ENCODE measurements at places on chromosomes 16 and 17.

- no peak for DNase-seq
Observed at GRCh38 chr17:11908711-11909146, 88.5 kb downstream of the ZNF18 start.

DNA sequence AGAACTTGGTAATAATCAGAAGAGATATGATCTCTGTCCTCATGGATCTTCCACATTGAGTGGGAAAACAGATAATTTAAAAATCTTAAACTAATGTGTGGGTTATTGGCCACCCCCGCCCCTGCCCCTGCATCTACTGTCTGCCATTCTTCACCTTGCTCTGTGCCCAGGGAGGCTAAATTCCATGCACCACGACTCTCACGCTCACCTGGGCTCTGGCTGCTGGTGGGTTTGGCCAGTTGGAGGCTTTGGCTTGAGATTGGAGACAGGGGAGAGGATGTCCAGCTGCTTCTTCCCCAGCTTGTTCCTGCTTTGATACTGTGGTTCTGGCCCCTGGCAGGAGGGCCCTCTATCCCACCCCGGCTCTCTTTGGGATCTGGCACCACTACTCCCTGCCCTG is 127.9 kb downstream of the IRX5 start:
- no peak for DNase-seq

GRCh38 chr17:38453951-38454421 is 25.7 kb downstream of the ARHGAP23 start:
- DNase-seq: peak; percentile 76

DNA sequence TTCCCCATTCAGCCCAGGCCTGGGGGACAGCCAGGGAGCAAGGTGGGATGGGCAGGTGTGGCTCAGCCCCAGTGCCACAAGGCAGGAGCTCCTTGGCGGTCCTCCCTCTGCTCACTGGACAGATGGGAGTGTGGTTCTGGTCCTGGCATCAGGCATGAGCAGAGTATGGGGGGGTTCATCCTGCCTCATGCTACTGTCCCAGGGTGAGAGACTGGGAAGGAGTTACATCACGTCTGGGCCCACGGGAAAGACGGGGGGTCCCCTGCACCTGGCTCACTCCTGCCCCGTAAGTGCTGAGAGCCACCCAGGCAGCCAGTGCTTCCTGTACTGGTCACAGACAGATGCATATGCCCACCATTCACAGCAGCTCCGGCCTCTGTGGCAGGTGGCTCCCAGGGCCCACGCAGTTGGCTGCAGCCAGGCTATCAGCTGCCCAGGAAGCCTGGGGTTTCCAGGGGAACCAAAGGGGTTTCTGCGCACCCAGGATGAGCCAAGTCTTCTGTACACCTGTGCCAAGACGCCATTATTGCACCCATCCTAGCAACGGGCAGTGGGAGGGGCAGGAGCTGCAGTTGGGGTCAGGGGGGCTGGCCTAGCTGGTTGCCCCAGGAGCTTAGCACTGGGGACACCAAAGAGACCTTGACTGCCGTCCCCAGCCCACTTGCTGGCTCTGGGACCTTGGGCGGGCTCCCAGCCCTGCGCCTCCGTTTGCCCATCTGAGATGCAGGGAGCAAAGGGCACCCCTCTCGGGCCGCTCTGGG is 1.9 kb downstream of the BAIAP3 start:
- no peak for DNase-seq

GRCh38 chr16:86389566-86390328 is 120.6 kb upstream of the FOXF1 start:
- no peak for DNase-seq

- peak; percentile 23 for DNase-seq
Observed at GRCh38 chr16:48536614-48537200, 73.3 kb downstream of the N4BP1 start.

DNA sequence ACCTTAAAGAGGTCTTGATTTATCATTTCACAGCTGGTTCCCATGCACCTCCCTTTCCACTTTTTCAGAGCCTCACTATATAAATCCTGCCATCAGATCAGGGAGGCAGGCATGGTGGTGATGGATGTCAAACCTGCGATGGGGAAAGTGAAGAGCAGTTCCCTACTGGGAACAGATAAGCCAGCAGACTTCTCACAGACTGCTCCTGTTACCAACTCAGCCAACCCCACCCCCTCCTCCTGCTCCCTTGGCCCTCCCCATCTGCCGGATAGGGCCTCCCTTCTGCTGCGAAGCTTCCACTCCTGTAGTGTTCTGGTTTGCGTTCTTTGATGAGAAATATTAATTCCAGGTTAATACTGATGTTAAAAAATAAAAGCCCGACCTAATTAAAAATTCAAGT is 232.1 kb downstream of the STX8 start:
- no peak for DNase-seq

GRCh38 chr17:68627956-68628575 is 26.9 kb upstream of the FAM20A start:
- DNase-seq: no peak

DNA sequence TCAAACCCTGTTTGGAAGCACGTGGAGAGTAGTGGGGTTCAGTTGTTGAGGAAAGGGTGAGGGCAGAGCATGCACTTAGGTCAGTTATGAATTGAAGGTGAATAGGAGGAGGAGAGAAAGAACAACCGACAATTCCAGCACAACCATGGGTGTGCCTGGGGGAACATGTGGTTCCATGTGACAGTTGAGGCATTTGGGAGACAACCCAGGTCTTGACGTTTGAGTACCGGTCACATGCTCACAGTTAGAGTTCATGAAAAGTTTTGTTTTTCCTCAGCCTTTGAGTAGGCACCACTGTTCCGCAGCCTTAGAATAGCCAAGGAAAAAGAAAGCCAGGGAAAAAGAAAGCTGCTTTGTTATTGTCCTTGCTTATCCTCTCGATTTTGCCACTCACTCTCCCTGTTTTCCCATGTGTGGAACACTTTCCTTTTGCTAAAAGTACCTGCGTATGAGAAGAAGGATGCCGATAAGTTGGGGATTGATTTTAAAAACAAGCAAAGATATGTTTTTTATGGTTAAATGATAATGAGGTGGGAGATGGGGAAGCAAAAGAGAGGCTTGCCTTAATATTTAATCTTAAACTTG is 25.6 kb upstream of the ABCC11 start:
- no peak for DNase-seq

GRCh38 chr17:34382621-34383124 is 19.6 kb upstream of the CCL1 start:
- DNase-seq: no peak

DNA sequence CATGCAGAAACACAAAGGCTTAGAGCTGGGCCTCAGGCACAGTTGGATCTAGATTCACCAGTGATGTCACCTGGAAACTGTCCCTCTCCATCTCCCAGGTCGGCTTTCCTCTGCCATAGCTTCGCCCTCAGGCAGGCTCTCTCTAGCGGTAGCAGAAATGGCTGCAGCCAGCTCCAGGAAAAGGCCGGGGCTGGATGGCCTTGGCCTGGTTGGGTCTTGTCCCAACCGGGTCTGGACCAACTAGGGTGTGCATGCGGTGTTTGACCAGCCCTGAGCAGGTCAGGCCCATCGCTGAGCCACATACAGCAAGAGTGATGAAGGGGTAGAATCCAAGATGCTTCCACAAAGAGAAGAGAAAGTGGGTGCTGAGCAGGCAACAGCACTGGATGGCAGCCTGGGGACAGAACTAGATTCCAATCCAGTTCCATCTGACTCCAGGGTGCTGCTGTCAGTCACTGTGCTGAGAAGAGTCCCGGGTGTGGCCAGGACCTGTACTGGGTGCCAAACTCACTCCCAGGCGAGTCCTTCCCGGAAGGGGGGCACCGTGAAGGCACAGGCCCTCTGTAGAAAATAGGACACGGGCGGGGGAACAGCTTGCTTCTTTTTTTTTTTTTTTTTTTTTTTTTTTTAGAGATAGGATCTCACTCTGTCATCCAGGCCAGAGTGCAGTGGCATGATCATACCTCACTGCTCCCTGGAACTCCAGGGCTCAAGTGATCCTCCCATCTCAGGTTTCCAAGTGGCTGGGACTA is 51.8 kb downstream of the SOCS3 start:
- DNase-seq: no peak

- DNase-seq: no peak
Observed at GRCh38 chr16:89140401-89140800, 31.1 kb upstream of the CDH15 start.

DNA sequence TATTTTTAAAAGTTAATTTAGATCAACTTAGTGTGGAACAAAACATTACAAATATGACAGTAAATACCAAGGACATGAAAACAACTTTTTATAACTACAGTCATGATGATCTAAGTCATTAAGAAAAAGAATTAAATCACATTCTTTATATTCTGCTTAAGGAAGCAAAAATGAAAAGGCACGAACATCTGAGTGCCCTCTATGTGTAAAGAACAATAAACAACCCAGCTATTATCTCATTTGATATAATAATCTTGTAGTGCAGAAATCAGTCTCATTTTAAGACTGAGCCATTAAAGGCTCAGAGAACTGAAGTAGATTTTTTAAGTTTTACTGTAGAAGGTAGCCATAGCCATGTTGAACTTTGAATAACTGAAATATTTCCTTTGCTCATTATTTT is 13.4 kb downstream of the MYO1D start:
- DNase-seq: no peak

- DNase-seq: no peak
Observed at GRCh38 chr17:81419886-81420768, 24.9 kb downstream of the BAHCC1 start.

DNA sequence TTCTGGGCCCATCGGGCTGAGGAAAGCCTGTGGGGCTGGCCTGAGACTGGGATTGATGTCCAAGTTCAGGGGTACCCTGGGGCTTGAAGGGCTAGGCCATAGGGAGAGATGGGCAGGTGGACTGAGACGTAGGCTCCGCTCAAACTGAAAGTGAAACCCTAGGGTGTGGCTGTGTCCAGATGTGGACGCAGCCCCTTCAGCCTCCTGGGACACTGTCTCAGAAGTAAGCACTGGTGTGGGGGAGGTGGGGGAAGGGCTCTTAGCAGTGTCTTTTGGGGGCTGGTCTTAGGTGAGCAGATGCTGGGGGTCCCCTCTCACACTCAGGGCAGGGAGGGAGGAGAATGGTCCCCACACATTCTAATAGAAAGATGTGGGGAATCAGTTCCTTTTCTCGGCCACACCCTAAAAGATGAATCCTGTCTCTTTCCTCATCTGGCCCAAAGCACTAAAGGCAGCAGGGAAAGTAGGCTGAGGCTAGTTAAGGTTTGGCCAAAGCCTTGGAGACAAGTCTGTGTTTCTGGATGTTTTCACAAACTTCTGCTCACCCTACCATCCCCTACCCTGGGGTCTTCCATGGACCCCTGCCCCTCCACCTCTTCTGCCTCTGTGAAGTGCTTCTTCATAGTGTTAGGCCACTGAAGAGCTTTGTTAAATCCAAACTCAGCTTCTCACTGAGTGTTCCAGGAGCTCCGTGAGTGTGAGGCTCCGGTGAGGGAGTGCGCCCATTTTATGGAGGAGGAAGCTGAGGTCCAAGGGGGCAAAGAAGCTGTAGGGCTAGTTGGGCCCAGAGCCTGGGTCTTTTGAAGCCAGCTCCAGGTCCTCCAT is 5.6 kb downstream of the FMNL1 start:
- DNase-seq: no peak

- DNase-seq: no peak
Observed at GRCh38 chr16:72657791-72658190, 390.1 kb downstream of the ZFHX3 start.

GRCh38 chr17:18205861-18206260 is 19.6 kb upstream of the LLGL1 start:
- DNase-seq: no peak

GRCh38 chr17:7419819-7420610 is at the start of gene SPEM1:
Gene SPEM1, plus strand, starts transcription at chr17:7420324. Its CDS starts 61 bp downstream, at chr17:7420385.
- no peak for DNase-seq

GRCh38 chr16:23334950-23335349 is 32.8 kb downstream of the SCNN1B start:
- DNase-seq: no peak

DNA sequence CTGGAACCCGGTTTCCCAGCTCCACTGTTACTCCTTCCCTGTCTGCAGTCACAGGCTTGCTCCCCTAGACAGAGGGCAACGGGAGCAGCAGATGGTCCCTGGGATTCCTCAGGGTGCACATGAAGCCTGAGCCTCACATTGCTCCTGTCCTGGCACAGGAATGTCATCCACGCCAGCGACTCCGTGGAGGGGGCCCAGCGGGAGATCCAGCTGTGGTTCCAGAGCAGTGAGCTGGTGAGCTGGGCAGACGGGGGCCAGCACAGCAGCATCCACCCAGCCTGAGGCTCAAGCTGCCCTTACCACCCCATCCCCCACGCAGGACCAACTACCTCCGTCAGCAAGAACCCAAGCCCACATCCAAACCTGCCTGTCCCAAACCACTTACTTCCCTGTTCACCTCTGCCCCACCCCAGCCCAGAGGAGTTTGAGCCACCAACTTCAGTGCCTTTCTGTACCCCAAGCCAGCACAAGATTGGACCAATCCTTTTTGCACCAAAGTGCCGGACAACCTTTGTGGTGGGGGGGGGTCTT is 1.6 kb upstream of the DECR2 start:
- no peak for DNase-seq

- no peak for DNase-seq
Observed at GRCh38 chr17:47660064-47660492, 10.4 kb downstream of the KPNB1 start.

DNA sequence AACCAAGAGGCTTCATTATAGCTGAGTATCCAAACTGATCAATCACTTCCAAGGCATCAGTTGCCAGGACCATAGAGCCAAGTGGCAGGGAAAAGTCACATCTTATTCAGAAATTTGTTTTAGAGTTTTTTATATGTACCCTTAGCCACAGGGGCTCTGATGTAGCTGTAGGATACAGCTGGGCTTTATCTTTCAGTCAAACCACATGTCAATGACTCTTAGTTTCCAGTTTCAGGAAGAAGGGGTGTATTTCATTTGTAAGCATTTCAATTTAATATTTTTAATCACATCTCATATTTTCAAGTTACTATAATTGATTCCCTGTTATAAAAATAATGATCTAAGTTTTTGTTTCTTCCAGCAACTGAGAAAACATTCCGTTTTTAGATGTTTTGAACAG is 2.9 kb upstream of the FLCN start:
- DNase-seq: no peak

DNA sequence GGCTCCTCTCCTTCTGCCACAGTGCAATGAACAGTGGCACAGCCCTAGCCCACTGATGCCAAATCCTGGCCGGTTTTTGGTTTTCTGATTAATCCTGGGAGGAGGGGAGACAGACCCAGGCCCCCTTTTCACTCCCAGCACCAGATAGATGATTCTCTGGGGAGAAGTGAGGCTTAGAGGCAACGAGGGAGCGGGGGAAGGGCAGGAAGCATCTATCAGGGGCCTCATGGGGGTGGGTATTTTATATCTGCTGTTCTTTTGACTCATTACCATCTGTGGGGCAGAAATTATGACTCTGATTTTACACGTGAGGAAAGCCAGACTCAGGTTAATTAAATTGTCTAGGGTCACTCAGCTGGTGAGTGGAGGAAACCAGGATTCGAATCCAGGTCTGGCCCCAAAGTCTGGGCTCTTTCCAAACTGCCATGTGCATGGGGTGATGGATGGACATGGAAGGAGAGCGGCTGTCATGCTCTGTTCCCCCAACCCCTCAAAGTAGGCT is 79.4 kb downstream of the MRM1 start:
- no peak for DNase-seq

Measured in fibroblast of skin of right quadriceps (primary cell).